ENCODE measurements at places on chromosomes 12 and 14.

DNA sequence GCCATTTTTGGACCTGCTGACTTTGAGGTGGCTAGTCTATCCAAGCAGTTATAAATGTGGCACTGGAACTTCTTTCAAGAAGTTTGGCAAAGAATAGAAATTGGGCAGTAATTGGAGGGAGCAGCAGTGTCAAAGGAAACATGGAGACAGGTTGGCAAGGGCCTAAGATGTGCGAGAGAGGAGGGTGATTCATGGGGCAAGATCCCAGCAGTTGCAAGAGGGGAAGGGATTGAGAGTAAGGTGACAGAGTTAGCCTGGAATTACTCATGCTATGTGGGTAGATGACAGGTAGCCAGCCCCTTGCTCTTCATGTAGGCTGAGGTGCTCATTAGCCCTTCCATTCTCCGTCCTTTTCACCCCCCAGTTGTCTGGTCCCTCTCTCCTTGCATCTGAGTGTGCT is 42.2 kb downstream of the FBXL14 start:
- no peak for DNase-seq

- DNase-seq: no peak
These were observed 4.6 kb upstream of the KRT2 start for GRCh38 chr12:52656616-52657015.

DNA sequence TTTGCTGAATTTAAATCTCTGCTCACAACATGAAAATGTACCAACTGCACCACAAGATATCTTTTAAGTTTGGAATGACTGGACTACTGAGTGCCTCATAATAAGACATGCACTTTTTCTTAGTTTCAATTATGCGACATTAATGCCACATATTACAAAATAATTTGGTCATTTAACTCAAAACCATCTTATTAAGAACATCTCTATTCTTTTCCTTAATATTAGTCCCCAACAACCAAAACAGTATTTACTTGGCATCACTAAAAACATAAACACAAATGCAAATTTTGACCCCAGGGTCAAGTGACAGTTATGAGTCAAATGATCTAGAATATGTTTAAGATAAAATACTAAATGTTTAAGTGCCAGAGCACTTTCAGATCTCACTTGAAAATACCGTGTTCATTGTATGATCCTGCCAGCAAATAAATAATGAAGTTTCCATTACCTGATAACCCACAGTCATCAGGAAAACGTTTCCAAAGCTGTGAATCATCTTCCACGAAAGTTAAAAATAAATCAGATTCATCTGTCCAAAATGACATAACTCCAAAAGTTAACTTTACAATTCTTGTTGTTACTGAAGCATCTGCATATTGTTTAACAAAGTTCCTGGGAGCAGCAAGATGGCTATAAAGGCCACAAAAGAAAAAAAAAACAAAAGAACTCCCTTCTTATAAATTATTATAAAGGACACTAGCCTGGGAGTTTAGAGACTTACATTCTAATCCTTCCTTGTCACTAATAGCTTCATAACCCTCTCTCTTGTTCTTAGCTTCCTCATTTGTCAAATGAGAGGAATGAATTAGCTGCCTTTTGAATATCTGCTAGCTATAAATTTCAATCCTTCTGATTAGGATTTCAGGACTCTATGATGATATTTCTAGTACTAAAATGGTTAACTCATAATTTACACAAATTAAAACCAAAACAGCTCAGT is 30.5 kb upstream of the AP4S1 start:
- DNase-seq: no peak

- DNase-seq: no peak
These were observed 11.1 kb upstream of the GPX2 start for GRCh38 chr14:64953661-64954060.

DNA sequence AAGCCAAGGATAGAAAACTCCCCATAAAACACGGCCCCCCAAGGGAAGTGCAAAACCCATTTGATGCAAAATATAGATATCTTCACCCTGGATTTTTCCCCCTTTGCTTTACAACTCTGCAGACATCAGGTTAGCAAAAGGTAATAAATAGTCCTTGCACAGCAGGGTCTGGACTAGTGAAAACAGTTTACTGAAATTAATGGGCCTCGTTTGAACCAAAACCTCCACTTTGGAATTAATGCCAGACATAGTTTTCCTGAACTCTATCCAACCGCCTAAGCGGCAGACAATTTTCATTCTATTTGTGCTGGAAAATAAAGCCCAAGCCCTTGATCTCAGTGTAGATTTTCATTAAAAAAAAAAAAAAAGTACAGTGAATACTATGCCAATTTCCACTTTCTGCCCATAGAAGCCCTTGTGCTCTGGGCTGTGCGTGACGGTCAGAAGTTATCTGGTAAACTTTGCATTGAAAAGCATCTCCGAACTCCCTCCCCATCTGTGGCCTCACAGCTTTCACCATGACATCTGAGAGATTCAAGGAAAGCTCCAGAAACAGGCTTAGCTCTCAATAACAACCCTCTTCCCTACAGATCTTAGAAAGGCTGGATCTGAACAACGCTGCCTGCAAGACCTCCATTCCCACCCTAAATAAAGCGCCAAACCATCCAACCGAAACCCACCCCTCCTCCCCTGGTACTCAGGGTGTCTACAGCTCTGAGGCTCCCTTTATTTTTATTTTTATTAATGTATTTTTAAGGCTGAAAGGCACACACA is 11.0 kb upstream of the IRF2BPL start:
- DNase-seq: no peak

All from stimulated activated CD4-positive, alpha-beta T cell treated with anti-CD3 and anti-CD28 coated beads, TNF-alpha, amount 100 ng/mL, for 1 hour (primary cell).